ENCODE measurements at places on chromosomes 5 and 9.

DNA sequence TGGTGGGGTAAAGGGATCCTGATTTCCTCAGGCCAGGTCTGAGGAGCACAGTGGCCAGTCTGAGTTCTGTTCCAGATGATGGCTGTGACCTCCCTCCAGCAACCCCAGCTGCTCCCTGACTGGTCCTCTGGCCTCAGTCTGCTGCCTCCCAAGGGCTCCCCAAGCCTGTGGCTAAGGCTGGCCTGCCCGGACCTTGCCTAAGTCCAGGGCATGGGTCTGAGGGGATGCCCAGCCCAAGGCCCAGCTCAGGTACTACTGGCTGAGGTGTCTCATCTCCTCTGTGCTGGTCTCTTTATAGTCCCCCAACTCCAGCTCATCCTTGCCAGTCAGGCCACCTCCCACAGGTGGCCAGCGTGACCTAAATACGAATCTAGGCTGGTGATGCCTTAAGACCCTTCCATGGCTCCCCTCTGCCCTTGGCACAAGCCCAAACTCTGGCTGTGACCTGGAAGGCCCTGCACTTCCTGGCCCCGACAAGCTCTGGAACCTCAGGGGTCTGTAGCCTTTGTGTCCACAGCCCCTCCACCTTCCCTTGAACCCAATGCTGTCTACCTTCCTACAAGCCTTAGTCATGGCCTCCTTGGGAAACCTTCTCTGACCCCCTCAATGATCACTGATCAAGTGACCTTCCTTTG, 9.8 kb downstream of the KIF12 start:
- DNase-seq: no peak

- no peak for DNase-seq
Observed at GRCh38 chr9:123365881-123366528, 10.0 kb downstream of the CRB2 start.

- DNase-seq: no peak
Observed at GRCh38 chr5:137234973-137235943, 263.9 kb downstream of the SPOCK1 start.

- no peak for DNase-seq
Observed at GRCh38 chr9:89536145-89536574, 38.2 kb upstream of the SEMA4D start.

DNA sequence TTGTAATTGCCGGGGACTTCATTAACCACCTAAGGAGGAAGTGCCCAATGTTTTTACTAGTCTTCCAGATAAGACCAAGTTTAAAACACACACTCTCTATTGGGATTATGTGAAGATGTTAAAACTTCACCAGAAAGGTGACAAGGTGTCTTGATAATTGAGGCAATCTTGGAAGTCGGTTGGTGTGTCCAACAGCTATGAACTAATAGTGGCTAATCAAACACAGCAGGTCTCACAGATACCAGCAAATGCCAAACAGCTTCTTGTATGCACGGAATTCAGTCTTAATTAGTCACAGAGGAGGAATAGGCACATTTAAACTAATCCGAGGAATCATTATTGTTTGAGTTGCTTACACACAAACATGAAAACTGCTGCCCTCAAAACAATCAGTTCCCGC, 214.5 kb downstream of the SEC61B start:
- DNase-seq: no peak

DNA sequence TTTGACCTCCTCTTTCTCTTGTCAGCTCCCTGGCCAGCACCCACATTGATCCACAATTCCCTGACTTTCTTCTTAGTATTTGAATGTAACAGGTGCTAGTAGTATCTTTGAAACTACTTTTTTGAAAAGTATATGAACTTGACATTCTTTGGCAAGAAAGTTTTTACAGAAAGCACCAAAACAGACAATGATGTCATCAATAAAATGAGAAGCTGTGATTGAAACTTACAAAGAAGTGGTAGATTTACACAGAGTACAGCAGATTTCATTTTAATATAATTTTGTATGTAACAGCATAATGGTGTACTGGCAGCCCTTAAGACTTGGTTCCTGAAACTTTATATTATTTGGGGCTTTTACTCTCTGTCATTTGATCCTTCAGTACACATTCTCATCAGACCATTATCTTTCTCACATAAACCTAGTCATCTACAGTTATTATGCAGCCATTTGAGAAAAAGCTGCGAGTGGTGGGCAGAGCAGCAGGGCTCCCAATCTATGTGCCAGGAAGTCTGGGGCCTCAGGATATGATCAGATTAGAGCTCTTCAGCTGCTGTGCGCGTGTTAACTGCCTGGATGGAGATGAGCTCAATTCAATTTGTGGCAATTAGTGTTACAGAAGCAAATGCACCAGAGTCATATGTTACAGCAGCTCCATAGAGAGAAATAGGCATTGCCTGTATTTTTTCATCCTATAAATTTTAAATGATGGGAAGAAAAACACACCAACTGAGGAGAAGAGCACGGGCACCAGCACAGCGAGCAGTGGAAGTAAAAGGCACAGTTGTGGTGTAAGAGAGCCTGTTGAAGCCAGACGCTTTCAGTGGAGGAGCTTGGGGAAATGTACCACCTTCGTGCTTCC, 126.1 kb downstream of the STARD4 start:
- DNase-seq: peak; percentile 74

GRCh38 chr5:108720391-108720790, 27.3 kb upstream of the FER start:
- DNase-seq: no peak

- no peak for DNase-seq
Observed at GRCh38 chr5:174459071-174459702, 265.2 kb upstream of the MSX2 start.

- DNase-seq: no peak
Observed at GRCh38 chr9:88746743-88747398, 211.9 kb downstream of the NXNL2 start.

DNA sequence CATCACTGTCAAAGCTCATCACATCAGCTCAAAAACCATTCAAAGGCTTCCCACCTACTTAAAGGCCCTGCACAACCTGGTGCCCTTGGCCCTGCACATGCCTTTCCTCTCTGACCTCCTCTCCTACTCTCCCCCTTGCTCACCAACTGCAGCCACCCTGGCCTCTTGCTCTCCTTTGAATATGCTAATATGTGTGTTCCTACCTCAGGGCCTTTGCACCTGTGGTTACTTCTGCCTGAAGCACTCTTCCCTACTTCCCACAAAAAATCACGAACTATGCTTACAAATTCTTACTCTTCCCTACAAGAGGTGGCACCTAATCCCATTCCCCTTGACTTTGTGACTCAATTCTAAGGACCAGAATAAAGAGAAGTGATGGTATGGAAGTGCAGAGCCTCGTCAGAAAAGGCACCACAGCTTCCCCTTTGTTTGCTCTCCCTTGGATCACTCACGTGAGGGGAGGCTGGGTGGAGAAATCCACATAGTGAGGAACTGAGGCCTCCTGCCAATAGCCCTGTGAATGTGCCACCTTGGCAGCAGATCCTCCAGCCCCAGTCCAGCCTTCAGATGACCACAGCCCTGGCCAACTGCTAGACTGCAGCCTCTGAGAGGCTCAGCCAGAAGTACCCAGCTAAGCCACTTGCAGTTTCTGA, 3.2 kb upstream of the TMEM171 start:
- no peak for DNase-seq

DNA sequence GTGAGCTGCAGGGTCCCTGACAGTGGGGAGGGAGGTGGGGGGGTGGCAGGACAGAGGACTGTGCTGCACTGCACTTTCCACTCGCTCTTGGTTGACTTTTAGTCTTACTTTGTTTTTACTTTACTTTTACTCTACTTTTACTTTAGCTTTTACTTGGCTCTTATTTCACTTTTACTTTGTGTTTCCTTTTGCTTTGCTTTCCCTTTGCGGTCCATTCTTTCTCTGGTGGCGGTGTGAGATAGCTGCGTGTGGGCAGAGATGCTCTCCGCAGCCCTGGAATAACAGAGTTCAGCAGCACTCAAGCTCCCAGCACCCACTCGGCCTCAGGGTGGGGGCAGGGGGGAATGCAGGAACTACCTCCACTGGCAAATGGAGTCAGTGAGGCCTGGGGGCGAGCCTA, 4.7 kb downstream of the AK8 start:
- DNase-seq: no peak

- DNase-seq: no peak
Observed at GRCh38 chr5:170217831-170218230, 15.0 kb upstream of the C5orf58 start.

DNA sequence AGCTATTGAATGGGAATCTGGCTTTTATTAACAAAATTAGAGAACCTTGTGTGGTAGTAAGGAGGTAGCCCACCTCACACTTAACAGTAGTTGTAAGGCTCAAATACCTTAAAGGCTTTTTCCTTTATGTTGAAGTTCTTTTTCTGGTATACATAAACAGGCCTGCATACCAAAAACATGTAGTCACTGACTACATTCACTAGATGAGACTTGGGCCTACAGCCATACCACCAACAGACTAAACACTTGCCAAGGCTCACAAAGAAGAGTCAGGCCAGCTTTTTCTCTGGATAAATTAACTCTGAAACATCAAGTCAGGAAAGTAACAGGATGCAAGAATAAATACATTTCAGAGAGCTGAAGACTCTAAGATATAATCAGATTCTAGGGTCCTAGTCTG, 78.6 kb upstream of the MPDZ start:
- no peak for DNase-seq

- no peak for DNase-seq
Observed at GRCh38 chr5:172569861-172570558, 71.1 kb upstream of the NEURL1B start.

- no peak for DNase-seq
Observed at GRCh38 chr9:16726029-16726428, 144.4 kb downstream of the BNC2 start.

- no peak for DNase-seq
Observed at GRCh38 chr5:3377831-3378230, 217.8 kb upstream of the IRX1 start.

GRCh38 chr5:86999951-87000350, 267.7 kb upstream of the RASA1 start:
- no peak for DNase-seq

- DNase-seq: no peak
Observed at GRCh38 chr9:95171001-95171400, 146.5 kb downstream of the FANCC start.

DNA sequence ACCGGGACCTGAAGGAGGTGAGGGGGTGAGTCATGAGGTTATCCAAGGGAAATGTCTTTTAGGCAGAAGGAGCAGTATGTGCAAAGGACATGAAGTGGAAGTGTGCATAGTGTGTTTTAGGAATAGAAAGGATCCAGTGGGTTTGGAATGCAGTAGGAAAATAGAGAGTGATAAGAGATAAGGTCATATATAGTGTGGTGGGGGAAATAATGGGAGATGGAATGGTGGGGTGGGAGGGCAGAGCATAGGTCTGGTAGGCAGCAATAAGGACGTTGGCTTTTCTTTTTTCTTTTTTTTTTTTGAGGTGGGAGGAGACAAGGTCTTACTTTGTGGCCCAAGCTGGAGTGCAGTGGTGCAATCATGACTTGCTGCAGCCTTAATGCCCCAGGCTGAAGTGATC, 17.8 kb downstream of the SNX24 start:
- no peak for DNase-seq

- DNase-seq: no peak
Observed at GRCh38 chr9:126528111-126528510, 85.6 kb upstream of the LMX1B start.

- DNase-seq: peak; percentile 66
Observed at GRCh38 chr9:127898433-127899127, 823 bp downstream of the ST6GALNAC6 start.

GRCh38 chr5:179906795-179907555, 722 bp downstream of the TBC1D9B start:
- no peak for DNase-seq

GRCh38 chr9:130663977-130664250, 480 bp upstream of the PRDM12 start:
- DNase-seq: no peak

DNA sequence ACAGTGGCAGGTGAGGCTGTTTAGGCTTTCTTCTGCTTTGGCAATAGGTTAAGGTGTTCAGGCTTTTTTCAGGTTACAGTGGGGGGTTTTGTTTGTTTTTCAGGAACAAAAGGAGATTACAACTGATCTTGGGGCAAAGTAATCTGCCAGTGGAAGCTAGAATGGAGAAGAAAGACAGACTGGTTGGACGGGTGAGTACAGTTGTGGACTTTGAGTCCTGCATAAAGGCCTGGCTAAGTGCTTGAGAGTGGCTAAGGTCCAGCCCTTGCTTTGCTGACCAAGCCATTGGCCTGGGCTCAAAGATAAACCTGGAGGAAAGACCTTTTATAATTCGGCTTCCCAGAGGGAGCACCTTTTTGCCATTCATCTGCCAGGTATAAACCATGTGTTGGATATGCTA, 63.1 kb downstream of the MTMR12 start:
- no peak for DNase-seq

DNA sequence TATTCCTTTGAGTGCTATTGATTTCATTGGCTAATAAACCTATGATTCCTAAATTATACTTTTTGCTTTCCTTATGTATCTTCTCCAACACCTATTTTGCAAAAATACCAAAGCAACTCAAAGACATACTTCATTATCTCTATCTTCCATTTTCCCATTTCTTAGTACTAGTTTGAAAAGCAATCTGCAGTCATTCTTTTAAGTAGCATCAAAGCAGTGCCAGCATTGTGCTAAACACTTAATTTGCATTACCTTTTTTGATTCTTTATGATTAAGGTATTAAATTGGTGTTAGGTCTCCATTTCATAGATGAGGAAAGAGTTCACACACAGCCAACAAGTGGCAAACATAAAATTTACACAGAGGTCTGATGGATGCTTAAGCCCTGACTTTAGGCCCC, 330.3 kb downstream of the ARL15 start:
- no peak for DNase-seq

DNA sequence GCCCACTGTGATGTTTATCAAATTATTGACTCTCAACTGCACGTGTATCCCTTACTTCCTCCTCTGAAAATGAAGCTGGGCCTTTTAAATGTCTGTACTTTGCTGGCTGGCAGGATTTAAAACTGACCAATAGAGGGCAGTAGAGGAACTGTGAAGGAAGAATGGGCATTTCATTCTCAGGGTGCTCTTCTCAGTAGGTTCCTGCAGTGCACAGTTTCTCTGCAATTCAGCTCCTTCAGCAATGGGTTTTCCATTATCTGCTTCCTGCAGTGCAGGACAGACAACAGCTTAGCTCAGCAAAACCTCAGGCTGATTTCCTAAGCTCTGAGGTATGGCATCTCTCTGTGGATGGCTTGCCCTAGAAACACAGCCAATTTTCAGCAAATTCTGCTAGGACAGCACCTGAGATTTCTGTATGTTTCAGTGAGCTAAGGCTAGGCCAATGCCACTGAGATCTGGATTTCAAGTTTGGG, 298.4 kb upstream of the PRDM9 start:
- peak; percentile 59 for DNase-seq

GRCh38 chr5:39450487-39450886, 25.7 kb upstream of the DAB2 start:
- DNase-seq: no peak

DNA sequence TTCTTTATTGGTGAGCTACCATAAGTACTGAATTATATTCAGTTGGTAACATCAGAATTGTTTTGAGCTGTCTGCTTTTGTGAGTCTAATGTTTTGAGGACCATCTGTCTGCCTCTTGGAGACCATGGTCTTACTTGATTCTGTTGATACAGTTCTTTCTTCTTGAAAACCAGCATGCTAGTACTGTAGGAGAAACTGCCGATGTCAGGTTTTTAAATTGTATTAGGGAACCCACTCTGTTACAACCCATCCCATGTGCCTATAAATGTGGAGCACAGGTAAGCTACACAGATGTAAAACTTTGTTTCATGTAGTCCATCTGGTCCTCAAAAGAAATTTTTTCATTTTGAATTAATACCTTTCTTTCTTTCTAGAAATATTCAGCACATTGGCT, 103.4 kb upstream of the DMRTA1 start:
- DNase-seq: no peak

All from D341Med (cell line).